ENCODE measurements at places on chromosomes 2 and 18.

DNA sequence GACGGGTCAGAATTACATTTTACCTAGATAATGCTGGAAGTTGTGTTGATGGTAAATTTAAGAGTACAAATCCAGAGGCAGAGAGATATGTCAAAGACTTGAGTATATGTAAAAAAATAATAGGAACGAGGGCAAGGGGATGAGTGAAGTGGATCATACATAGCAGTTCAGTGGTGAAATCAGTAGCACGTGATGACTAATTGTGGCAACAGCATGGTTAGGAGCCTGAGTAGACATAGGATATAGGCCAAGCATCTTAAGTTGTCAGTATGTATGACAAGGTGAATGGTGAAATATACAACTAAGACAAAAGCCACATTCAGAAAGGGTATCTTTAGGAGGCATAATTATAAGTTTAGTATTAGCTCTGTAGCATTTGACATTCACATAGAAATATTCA lies 826.5 kb upstream of the PIK3C3 start:
- no peak for DNase-seq

- DNase-seq: no peak
Observed at GRCh38 chr2:107669335-107669734, 157.4 kb upstream of the RGPD4 start.

DNA sequence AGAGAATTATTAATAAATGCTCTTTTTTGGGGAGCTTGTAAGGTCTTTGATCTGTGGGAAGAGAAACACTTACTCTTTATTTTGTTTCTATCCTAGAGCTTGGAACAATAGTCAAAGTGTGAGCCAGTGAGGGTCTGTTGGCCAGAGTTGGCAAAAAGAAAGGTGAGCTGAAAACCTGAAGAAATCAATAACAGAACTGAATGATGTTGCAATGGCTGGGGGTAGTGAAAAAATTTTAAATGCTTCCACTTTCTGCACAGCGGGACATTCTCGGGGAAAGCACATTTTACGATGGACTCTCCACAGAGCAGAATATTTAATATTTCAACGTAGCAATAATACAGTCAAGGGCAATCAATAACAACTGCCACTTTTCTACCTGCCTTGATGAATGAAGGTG lies 78.9 kb downstream of the SKA1 start:
- DNase-seq: no peak

DNA sequence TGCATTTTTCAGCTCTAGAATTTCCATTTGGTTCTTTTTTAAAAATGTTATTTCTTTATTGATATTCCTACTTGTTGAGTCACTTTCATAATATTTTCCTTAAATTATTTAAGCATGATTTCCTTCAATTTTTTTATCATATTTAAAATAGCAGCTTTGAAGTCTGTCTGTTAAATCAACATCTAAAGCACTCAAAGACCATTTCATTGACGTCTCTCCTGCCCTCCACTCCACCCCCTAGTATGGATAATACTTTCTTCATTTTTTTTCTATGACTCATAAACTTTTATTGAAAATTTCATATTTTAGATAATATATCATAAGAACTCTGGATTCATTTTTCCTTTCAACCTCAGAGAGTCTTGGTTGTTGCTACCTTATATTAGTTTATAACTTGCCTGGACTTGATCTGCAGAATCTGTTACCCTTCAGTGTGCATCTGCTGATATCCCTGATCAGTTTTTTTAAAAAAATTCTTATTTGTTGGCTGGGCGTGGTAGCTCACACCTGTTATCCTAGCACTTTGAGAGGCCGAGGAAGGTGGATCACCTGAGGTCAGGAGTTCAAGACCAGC lies 59.0 kb upstream of the ZNF396 start:
- no peak for DNase-seq

DNA sequence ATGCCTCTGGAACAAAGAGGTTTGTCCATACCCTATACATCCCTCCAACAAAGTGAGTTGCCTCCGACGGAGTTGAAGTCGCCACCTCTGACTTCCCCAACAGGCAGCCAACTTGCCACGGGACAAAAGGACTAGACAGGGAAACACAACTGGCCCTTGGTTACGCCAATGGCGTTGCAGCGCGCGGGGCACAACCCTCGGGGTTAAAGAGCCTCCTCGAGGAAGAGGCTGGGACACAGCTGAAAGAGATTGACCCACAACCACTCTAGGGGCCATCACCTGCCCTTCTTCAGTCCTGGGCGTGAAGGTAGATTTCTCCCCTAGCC lies 545 bp downstream of the GTF3C2 start:
- peak; percentile 84 for DNase-seq

GRCh38 chr2:101305492-101306078 lies 2.9 kb downstream of the RNF149 start:
- no peak for DNase-seq

DNA sequence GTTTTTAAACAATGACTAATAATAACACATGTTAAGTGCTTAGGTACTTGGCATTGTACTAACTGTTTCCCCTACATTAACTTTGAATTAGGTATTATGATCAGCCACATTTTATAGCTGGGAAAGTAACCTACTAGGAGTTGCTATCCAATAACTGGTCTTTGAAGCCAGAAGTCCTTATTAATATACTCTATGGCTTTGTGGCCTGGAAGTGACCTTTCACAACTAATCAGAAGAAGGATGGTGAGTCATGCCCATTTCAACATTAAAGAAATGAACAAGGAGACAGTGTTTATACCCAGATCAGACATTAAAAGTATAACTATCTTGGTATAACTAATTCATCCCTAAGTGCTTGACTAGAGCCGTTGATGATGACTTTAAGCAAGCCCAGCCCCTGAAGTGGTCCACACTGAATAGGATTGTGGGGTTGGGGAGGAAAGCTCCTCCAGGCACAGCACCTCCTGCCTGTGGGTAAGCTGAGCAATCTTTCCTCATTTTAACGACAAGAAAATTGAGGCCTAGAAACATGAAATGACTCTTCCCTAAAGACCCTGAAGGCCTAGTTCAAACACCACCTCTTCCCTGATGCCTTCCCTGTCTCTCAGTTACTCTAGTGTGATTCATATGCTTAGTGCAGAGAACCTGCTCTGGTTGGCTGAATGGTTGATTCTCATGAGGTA lies 71.6 kb upstream of the RFX8 start:
- DNase-seq: no peak

DNA sequence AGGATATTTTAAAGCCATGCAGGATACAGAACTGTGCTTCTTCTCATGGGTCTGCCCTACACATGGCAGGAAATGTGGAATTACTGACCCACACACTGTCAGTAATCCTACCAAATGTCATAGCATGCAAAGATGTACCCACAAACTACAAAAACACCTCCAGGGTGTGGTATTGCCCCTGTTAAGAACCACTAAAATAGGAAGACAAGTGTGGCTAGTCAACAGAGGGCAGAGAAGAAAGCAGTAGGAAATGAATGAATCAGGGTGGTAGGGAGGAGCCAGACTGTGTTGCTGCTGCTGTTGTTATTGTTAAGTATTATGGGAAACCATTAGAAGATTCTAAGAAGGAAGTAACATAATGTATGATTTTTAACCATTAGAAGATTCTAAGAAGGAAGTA lies 556.7 kb upstream of the ACVR2A start:
- DNase-seq: no peak

GRCh38 chr18:10660179-10660884 lies 134.5 kb downstream of the NAPG start:
- DNase-seq: no peak

- no peak for DNase-seq
Observed at GRCh38 chr2:174704642-174705041, 59.6 kb downstream of the CHRNA1 start.

DNA sequence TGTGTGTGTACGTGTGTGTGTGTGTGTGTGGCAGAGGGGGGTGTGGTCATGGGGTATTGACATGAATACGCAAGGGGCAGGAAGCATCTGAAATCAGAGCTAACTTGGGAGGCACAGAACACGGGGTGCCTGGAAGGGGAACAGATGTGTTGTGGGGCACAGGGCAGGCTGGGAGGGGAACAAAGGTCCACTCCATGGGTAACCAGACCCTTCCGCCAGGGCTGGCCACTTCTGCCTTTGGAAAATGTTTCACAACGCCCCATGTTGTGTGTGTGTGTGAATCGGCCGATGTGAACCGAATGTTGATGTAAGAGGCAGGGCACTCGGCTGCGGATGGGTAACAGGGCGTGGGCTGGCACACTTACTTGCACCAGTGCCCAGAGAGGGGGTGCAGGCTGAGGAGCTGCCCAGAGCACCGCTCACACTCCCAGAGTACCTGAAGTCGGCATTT lies at the start of gene SLC11A1:
TSS of gene SLC11A1 (plus strand) at position 358 of the 451 bp plus-strand sequence. CDS start 96 bp downstream, outside the sequence.
- no peak for DNase-seq

- DNase-seq: no peak
Observed at GRCh38 chr2:224426656-224427055, 24.7 kb upstream of the FAM124B start.

All from endodermal cell (in vitro differentiated cells).